ENCODE measurements at places on chromosomes 3 and 15. TPM values are rescaled to one million over a fixed set of nuclear protein-coding genes. Genes with fewer than 3 reads are reported as not detected.

GRCh38 chr3:99534951-99535704 is 103.3 kb upstream of the COL8A1 start:
- no peak for DNase-seq

GRCh38 chr15:70588613-70589012 is 174.7 kb downstream of the UACA start:
- DNase-seq: no peak

DNA sequence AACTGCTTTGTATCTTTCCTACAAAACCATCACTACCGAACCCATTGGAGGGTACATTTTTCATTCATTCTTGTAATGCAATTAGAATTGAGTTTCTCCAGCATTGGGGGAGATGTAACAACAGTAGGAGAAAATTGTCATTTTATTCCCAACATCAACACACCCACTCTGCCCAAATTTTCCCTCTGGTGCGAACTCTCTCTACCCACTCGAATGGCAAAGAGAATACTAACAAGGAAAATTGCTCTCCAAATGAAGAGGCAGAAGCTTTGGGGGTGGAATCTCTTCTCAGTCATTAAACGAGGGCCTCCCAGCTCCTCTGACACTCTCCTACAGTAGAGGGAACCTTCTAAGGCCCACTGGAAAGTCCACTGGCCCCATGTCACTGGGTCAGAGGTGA is 135.7 kb downstream of the MEGF11 start:
- DNase-seq: no peak

DNA sequence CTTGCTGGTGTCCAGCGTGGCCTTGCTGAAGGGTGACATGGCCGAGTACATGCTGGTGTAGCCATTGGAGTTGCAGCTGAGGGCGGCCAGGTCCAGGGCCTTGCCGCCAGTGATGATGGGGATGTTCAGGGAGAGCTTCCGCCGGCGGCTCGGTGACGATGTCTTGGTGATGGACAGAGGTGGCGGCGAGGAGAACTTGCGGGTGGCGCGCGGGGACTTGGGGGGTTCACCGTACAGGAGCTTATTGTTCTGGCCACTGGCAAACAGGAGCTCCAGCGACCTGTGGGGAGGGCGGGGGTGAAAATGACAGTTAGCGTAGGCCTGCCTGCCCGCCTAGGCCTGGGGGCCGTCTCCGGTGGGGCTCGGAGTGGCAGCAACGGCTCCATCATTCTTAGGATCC is 59.0 kb upstream of the CTSH start:
- no peak for DNase-seq

GRCh38 chr15:76107169-76107568 is 47.4 kb downstream of the TMEM266 start:
- no peak for DNase-seq

DNA sequence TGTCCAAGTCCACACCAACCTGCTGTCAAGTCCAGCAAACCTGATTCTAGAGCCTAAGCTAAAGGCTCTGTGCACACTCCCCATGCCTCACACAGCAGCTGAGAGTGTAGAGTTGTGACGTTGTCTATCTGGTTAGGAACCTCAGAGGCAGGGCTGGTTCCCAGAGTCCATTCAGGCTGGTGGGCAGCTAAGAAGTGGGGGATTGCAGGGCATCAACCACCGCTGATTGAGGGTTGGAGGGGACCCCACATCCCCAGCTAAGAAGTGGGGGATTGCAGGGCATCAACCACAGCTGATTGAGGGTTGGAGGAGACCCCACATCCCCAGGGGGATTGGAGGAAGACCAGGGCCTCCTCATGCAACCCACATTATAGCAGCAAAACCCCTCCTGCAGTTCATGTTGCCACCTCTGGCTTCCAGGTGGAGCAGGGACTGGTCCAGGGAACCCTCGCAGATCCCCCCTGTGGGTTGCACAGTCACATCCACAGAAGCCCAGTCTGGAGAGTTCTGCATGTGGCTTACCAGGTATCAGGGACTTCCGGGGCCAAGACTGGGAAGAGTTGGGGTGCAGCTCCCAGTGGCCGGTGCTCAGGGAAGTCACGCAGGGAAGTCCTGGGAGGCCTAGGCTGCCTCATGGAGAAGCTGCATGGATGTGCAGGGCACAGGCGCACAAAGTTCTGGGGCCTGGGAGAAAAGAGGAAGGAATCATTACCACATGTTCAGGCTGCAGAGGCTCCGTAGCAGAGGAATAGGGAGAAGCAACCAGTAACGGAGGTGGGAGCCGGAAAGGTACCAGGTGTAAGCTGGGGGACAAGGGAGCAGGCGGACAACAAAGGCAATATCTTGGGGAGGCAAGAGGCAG is 71.4 kb upstream of the PCSK6 start:
- DNase-seq: no peak

GRCh38 chr3:117736846-117737245 is 1027.3 kb downstream of the TUSC7 start:
- no peak for DNase-seq

DNA sequence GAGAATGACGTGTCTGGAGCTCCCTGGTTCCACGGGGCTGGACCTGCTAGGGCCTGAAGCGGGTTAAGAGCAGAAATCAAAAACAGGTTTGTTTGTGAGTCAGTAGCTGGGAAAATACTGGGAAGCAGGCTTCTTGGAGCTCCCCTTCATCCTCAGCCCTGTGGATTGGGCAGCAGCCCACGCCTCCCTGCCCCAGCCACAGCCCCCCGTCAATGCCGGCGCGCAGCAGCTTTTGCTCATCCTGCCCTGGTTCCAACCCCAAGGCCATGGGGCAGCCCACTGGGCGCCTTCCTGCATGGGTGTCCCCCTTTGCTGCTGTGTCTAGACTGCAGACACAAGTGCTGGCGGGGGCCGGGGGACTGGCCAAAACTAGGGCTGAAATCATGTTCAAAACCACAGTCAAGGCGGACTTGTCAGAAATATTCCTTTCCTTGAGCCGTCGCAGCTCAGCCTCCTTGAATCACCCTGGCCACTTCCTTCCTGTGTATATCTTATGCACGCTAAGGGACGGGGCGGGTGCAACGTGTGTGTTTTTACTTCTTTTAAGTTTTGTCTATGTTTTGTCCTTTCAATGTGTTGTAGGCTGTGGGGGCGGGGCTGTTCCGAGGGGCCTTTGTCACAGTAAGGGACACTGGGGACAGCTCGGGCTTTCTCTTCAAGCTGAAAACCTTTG is 108.1 kb downstream of the KLF13 start:
- peak; percentile 84 for DNase-seq

DNA sequence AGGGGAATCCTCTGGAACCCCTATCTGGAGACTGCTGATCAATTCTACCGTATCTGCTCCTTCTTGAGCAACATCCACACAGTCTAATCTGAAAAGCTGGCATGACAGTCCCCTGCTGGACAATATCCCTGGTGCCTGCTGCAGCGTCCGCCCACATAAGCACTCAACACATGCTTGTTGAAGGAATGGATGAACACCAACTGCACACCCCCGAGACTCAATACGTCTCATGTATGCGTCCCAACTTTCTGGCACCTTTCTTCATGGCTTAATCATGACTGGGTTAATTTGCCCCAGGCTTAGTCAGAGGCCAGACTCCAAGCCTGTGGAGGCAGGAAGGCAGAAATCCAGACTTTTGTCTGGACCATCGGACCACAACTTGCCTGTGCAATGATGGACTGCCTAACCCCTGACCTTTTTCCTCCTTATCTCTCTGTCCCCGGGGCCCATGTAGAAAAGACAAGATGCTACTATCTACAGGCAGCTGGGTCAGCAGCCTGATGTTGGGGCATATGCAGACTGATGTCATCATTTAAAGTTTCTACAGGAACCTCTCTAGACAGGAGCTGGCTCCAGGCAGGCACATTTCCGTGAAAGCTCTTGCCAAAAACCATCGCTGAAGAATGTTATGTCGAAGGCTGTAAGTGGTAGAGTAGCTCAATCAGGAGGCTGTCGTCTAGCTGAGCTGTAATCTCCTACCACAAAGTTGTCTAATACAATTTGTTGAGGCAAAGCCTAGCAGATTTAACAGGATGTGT is 114.1 kb upstream of the TPM1 start:
- DNase-seq: no peak

DNA sequence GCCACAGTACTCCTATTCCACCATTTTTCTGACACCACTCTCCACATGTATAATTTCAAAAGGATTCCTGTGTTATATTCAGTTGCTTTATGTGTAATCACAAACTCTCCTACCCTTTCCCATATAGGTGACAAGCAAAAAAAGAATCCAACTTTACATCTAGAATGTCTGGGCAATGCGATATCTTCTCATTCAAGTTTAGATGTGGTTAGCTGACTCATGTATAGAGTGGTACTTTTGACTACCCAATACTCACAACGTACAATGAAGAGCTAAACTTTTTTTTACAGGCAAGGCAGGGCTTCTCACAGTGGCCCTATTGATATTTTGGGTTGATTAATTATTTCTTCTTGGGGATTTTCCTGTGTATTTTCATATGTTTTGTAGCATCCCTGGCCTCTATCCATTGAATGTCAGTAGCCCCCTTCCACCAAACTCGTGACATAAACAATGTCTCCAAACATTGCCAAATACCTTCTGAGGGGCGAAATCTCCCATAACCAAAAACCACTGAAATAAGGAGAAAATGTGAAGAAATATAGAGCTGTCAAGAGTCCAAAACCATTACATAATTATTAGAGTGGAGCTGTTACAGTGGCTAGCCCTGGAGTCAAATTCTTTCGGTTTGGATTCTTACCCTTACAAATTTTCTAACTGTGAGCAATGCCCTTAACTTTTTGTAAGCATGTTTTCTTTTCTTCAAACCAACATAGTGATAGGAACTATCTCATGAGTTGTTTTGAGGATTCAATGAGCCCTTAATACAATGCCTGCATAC is 342.6 kb downstream of the NSUN3 start:
- no peak for DNase-seq

- no peak for DNase-seq
Observed at GRCh38 chr3:54120657-54121413, 1.5 kb upstream of the CACNA2D3 start.

DNA sequence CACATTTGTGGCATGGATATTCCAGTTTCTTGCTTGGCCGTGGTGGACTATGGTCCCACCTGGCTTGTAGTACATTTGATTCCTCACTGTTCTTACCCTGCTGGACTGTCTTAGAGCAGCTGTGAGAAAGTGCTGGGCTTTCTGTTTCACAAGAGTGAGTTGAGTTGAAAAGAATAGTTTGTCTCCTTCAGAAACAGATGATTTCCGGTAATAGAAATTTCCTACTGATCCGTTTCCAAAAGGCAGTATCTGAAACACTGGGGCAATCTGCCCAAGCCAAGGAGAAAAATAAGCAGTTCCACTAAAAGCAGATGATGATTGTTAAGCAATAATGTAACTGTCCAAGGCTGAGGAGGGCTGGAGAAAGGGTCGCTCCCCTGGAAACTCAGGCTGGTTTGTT is 96.0 kb downstream of the SUCLG2 start:
- DNase-seq: no peak

- no peak for DNase-seq
Observed at GRCh38 chr3:87627316-87627715, 350.9 kb upstream of the POU1F1 start.

DNA sequence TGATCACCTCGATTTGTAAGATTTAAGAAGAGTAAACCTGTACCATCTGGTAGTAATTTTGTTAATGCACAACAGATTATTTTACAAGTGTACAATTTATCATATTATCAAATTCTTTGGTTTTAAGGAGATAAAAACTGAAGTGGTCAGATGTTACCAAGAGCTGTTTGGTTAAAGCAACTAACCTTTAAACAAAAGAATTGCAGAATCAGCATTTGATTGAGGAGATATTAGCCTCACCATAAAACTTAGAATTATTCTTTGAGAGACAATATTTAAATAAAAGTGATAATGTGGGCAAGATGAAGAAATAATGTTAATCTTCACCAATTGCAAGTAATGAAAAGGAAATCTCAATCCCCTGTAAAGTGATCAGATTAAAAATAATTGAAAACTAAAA is 1034.9 kb downstream of the ROBO1 start:
- DNase-seq: no peak

DNA sequence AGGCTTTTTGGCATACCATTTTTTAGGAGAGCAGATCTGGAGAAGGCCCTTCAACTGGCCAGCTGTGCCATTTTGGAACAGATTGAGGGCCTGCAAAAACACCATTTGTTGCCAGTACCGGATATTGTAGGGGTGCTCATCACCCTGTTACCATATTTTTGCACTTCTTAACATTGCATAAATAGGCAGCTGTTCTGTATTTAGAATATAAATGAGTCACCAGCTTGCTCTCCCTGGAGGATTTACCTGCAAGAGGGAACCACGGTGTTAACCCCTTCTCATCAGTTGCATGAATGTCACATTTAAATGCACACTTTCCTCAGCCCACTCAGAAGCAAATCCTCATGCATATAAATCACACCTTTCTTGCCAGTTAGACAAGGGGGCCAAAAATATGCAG is 435.6 kb downstream of the ROBO2 start:
- DNase-seq: no peak

DNA sequence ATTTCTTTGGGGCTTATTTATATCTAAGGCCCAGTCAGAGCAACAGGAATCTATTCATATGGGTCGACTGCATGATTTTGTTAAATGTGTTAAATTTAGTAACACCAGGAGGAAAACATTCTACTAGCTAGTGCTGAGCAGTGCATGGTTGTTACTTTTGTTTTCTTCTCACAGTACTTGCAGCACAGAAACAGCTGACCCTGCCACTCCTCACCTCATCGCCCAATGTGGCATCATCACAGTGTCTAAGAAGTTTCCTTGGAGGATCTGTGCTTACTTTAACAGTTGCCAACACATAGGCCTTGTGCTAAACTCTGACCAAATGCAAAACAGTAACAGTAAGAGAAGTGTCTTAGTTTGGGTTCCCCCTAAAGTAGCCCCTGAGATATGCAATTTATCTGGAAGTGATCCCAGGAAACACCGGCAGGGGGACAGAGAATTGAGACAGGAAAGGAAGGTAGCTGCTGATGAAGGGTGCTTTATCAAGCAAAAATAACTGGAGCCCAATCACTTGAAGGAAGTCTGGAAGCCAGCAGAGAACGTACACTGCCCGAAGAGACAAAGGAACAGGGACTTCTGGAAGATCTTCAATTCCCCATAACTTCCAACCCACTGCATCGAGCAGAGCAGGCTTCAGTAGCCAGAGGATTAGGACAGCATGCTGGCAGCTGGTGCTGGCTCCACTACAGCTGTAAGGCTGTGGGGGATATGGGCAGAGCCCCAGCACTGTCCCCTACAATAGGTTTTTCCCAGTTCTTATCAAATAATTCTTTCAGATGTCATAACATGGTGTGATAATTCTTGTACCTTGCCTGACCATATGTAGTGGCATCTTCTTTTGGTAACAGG is 36.0 kb upstream of the ULK4 start:
- DNase-seq: no peak

DNA sequence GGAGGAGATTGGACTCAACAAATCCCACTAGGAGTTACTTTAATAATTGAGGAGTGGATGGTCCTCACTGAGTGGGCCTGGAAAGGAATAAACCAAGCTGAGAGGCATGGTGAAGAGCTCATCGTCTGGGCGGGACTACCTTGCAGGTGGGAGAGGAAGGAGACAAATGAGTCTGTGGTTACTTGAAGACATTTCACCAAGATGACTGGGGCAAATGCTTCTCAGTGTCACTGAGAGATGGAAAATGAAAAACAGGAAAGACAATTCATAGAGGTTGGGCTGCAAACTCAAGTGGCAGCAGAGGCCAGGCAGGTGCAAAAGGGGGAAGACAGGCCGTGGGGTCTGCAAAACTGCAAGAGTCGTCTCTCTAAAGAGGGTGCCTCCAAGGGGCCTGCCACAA is 1.5 kb upstream of the ARHGAP31 start:
- no peak for DNase-seq

FBXL22 gene
- total RNA-seq: 0.50 TPM

DGKG gene
- total RNA-seq: 0.19 TPM

GASK1A gene
- not detected for total RNA-seq

CHST2 gene
- total RNA-seq: 2.4 TPM

CFAP44 gene
- 9.3 TPM for total RNA-seq

ADAMTS9 gene
- total RNA-seq: not detected

GOLGA6A gene
- not detected for total RNA-seq

All from activated naive CD8-positive, alpha-beta T cell treated with anti-CD3 and anti-CD28 coated beads, Interleukin-2, amount 10 ng/mL, durations not matched to agents 7 days and 5 days (primary cell).